Effector CD4-positive, alpha-beta T cell (primary cell): ENCODE measurements at places on chromosomes 4 and X.

GRCh38 chrX:54992911-54993622 is 921 bp downstream of the PFKFB1 start:
- DNase-seq: no peak

GRCh38 chrX:1165535-1166196 is 46.8 kb downstream of the CRLF2 start:
- DNase-seq: no peak

- no peak for DNase-seq
Measured at GRCh38 chr4:102732678-102733077, 28.1 kb downstream of the MANBA start.

GRCh38 chr4:119659576-119659975 is 31.0 kb upstream of the PDE5A start:
- DNase-seq: no peak

DNA sequence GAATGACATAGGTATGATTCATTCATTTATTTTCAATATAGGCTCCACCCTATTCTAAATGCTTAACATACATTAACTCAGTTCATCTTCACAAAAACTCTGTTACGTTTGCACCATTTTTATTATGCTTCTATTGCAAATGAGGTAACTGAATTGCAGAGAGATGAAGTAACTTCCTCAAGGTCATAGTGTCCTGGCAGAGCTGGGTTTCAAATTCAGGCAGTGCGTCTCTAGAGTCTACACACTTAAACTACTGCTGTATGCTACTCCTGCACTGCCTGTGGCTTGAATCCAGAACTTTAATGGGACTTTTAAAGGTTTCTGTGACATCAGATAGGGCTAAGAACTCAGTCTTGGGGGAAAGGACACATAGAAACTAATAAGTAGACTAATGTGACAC is 413.4 kb downstream of the UBE2NL start:
- DNase-seq: no peak

DNA sequence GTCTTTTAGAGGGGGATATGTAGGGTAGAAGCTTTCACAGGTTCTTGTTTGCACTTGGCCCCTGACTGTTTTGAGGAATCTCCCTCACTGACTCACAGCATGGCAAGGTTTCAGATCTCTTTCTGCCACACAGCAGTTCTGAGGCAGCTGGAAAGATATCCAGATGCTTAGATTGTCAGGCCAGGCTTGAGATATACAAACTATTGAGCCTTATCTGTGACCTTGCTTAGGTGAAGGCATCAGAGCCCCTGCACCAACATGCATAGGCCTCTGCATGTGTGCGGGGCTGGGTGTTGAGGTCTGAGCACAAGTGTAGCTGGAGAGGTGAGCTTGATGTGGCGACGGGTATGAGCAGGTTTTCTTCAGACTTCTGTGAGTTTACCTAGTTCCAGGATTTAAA is 80.9 kb upstream of the MSANTD1 start:
- no peak for DNase-seq

GRCh38 chrX:54825716-54826438 is 18.3 kb downstream of the MAGED2 start:
- DNase-seq: no peak

- DNase-seq: no peak
Measured at GRCh38 chr4:122744229-122744628, 11.7 kb downstream of the BBS12 start.

DNA sequence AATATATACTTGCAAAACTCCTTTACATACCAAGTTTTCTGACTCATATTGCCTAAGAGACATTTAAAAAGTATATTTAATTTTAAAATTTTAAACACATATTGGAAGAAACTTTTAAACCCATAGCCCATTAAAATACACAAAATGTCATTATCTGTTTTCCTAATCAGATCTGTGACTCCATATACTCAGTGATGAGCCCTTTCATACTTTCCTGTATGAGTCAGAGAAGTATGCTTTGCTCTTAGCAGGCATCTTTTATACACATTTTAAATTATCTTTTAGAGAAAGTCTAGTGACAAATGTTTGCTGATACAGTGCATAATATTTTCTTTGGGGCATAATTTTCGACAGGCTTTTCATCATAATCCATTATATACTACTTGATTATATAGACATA is 26.4 kb downstream of the SPIN3 start:
- DNase-seq: no peak

GRCh38 chr4:8828869-8829268 is 42.8 kb downstream of the HMX1 start:
- no peak for DNase-seq

DNA sequence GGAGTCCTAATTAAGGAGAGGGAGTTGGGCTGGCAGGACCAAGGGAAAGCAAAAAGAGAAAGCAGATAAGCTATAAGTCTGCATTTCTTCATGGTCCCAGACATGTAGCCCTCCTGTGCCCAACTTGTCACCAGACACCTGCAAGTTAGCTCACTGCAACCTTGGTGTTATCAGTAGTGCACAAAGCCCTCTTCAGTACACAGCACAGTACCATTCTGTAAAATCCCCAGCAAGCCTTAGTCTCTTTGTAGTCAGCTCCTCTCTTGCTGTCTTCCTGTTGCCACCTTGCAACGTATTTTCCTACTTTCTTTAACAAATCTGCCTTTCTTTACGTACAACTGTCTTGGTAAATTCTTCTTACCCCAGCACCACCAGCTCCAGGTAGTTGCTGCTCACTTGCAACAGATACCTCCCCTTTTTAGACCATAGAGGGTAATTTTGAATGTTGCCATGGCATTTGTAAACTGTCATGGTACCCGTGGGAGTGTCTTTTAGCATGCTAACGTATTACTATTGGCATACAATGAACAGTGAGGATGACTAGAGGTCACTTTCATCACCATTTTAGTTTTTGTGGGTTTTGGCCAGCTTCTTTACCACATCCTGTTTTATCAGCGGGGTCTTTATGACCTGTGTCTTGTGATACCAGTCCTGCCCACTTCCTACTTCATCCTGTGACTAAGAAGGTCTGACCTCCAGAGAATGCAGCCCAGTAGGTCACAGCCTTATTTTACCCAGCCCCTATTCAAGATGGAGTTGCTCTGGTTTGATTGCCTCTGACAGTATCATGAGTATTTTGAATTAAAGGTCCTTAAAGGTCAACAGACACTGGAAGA is 28.3 kb upstream of the AP1S2 start:
- DNase-seq: no peak

GRCh38 chrX:25285598-25285997 is 269.8 kb upstream of the ARX start:
- no peak for DNase-seq

- DNase-seq: no peak
Measured at GRCh38 chr4:112895811-112896608, 153.4 kb upstream of the ANK2 start.

DNA sequence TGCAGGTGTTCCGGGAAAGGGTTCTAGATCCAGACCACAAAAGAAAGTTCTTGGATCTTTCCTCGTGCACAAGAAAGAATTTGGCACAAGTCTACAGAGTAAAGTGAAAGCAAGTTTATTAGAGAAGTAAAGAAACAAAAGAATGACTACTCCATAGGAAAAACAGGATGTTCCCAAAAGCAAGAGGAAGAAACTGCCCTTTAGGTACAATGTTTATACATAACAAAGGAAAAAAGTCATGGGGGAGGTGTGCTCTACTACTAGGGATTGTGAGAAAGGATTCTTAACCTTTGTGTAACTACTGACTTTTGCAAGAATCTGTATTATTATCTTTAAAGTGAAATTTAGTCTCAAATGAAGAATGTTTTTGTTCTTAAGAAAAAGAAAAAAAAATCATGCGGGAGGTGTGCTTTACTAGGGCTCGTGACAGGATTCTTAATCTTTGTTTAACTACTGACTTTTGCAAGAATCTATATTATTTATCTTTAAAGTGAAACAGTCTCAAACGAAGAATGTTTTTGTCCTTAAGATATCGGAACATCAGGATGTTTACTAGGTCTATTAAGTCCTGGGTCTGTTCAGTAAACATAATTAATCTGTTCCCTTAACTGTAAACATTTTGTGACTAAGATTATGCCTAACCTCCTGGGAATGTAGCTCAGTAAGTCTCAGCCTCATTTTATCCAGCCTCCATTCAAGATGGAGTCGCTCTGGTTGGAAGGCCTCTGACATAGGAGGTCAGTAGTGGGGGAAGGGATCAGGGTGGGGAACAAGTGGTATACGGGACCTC is 110.4 kb upstream of the BEND4 start:
- no peak for DNase-seq

DNA sequence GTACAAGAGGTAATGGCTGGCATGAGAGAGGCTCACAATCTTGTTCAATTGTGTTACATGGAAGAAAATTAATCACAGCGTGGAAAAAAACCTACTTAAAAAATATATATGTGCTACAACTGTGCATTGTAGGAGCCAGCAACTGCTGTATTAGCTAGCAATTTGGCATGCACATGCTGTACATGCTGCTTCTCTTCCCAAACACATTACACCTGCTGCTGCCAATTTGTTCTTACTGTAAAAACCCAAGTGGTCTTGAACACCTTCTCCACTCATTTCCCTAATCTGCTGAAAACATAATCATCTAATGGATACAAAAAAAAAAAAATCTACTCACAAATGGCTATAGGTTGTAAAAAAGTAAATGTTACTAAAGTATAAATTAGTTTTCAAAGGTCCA is 264.2 kb downstream of the INPP4B start:
- DNase-seq: no peak

DNA sequence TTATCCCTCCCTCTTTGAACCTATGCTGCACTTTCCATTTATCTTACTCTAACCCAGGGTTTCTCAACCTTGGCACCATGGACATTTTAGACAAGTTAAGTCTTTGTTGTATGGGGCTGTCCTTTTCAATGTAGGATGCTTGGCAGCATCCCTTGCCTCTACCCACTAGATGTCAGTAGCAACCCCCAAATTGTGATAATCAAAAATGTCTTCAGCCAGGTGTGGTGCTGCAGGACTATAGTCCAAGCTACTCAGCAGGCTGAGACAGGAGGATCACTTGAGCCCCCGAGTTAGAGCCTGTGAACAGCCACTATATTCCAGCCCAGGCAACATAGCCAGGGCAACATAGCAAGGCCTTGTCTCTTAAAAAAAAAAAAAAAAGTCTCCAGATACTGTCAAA is 7.0 kb downstream of the LRCH2 start:
- no peak for DNase-seq

GRCh38 chr4:188266386-188266785 is 127.1 kb downstream of the TRIML1 start:
- DNase-seq: no peak

DNA sequence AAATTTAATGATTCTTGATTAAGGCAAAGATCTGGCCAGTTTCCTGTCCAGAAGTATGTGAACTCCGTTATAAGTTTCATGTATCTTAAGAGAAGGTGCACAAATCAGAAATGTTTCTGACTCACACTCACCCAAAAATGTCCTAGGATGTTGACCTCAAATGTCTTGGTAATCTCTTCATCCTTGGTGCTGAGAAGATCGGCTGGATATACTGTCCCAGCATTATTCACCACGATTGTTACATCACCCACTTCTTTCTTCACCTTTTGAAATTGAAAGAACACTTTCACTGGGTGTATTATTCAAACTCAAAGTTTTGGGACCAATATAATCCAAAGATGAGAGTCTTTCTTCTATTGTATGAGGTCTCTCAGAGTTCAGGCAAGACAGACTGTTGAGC is 5.7 kb downstream of the HSD17B13 start:
- no peak for DNase-seq

- no peak for DNase-seq
Measured at GRCh38 chr4:5734853-5735252, 23.9 kb downstream of the EVC start.

DNA sequence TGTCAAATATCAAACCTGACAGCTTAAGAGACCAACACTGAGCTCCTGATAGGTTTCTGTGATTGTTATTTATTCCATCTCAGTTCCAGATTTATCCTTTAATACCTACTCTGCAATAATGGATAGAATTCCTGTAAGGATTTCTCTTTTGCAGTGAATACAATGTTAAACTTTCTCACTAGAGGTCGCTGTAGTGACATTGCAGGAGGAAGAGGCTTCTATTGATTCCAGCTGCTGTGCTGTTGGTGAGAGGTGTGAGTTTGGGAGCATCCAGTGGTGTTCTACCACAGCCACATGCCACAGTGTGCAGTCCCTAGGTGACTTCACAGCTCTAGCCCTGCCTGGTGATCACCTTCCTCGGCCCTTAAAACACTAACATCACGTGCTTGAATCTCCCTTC is 34.6 kb upstream of the DCAF8L2 start:
- no peak for DNase-seq

DNA sequence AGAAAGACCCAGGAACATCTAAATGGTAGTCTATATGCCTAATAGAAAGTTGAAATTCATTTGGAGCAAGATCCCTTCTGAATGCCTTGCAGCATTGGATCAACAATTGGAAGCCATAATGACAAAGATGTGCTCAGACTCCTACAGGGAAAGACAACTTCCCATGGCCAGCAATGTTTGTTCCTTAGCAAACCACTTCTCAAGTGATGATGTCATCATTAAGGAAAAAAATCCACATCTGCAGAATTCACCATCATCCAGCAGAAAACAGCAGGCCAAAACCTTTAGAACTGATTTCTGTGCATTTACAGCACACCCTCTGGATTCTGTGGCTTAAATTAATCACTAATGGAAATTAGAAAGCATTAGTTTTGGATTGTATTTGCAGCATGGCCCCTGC is 82.4 kb upstream of the ZIC3 start:
- DNase-seq: no peak

DNA sequence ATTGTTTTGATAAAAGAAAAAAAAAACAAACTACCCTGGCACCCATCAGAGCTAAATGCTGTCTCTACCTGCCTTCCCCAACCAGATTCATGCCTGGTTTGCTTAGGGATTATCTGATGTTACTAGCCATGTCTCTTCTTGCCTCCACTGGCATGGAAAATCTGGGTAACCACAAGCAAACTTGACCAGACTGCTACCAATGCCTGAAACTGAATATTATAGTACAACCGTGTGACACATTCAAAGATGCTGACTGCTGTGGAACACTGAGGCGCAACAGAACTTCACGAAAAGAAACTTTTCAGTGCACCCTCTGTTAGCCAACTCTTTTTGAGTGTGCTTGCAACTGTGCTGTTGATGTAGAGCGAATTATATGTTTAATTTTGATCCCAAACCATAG is 228.1 kb downstream of the CBR4 start:
- no peak for DNase-seq

GRCh38 chrX:39491548-39492297 is 606.0 kb downstream of the BCOR start:
- DNase-seq: peak; percentile 27

- no peak for DNase-seq
Measured at GRCh38 chrX:24124244-24124799, 25.2 kb upstream of the ZFX start.

DNA sequence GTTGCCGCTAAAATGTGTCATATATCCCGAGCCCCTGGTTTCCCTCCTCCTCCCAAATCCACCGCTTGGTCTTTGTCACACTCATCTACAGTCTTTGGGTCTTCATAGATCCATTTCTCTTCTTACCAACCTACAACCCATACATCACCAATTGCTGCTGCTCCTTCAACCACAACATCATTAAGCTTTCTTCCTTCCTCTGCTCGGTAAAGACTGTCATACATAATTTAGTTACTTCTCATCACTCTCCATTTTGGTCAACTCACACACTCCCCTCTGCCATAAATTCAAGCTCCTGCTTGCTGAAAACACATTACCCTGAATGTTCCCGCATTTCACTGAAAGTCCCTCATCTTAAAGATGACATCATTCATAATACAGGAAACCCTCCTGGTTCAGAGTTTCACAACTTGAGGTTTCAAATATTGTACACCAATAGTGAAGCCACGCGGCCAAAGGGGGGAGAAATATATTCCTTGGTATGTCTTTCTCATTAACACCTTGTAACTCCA is 1.7 kb upstream of the DCTD start:
- DNase-seq: no peak

- DNase-seq: no peak
Measured at GRCh38 chr4:173527103-173527891, 2.7 kb downstream of the HAND2 start.
